ENCODE measurements at places on chromosomes 7 and 10.

GRCh38 chr10:30433306-30433729, 666 bp upstream of the MAP3K8 start:
- DNase-seq = peak; percentile 12

GRCh38 chr7:142859829-142860228, 5.0 kb downstream of the EPHB6 start:
- DNase-seq = no peak

- DNase-seq = no peak
Measured at GRCh38 chr7:116670409-116671015, 1.5 kb upstream of the MET start.

DNA sequence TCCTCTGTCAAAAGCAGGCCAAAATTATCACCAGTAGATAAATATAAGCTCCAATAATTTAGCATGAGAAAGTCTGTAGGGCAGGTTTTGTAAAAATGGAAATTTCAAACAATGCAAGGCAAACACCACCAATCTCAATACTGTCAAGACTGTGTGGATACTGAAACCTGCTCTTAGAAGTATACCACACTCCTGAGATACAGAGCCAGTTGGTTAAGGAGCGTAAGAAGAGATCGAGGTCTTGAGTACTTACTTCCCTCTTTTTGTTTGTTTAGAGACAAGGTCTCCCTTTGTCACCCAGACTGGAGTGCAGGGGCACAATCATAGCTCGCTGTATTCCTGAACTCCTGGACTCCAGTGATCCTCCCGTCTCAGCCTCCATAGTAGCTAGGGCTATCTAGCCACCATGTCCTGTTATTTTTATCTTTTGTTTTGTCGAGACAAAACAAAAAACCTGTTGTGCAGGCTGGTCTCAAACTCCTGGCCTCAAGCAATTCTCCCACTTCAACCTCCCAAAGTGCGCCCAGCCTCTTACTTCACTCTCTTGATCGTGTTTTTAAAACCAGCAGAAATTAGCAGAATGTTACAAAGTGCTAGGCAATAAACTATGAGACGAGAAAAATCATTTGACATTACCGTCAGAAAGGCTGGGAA, 205.7 kb downstream of the PARD3 start:
- DNase-seq = no peak

DNA sequence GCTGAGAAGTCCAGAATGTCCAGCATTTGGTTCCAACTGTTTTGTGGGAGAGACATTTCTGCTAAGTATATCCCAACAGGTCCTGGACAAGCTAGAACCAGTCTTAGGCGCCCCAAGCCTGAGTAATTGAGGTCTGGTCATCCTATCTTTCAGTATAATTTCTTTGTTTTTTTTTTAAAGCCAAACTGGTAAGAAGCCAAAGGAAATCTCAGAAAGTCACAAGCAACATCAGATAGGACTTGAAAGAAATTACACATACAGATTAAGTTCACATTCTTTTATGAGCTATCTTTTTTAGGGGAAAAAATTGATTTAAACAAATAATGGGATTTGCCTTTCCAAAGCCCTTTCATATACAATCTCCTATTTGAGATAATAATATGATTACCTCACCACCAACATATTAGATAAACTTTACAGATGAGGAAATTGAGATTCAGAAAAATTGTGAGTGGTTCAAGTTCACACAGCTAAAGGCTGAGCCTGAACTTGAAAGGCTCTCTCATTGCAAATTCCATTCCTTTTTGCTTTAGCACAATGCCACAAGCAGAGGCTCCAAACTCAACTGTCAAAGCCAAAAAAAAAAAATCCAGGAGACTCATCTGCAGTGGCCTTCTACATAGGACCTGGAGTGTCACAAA, 15.0 kb downstream of the PDLIM1 start:
- DNase-seq = no peak

- no peak for DNase-seq
Measured at GRCh38 chr10:116610443-116611152, 10.2 kb upstream of the PNLIPRP2 start.
